ENCODE measurements at places on chromosomes 13 and 19. TPM values are rescaled to one million over a fixed set of nuclear protein-coding genes. Genes with fewer than 3 reads are reported as not detected.

GRCh38 chr13:99135591-99135990, 65.1 kb upstream of the UBAC2 start:
- DNase-seq = no peak

The LYPD3 gene
- total RNA-seq = 0.17 TPM

The TGFBR3L gene
- not detected for total RNA-seq

The PRODH2 gene
- not detected for total RNA-seq

The APOC4 gene
- total RNA-seq = not detected

DNA sequence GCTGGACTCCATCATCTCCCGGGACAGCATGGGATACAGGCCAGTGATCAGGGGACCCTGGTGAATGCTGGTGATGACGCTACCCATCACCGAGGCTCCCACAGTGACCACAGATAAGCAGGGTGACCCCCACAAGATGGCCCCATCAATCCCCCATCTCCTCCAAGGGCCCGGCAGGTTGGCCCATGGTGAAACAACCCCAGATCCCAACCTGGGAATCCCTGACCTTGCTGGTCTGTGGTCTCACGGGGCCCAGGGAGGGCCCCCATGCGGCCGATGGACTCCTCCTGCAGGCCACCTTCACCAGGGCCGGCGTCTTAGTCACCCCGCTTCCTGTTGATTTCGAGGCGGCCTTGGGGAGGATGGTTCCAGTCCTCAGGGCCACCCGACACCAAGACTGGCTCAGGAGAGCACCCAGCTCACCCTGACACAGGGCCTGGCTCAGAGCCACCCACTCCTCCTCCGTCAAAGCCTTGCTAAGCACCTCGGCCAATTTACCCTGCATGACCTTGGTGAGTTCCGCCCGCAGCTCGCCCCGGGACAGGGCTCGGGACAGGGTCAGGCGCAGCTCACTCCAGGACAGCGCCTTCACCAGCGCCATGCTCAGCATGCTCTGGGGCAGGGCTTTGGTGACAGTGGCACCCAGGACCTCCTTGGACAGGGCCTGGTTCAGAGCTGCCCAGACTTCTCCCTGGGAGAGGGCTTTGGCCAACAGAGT, 10.0 kb downstream of the IQCN start:
- DNase-seq = no peak

The SIGLEC6 gene
- total RNA-seq = not detected

The CACNG7 gene
- not detected for total RNA-seq

GRCh38 chr13:51643105-51643881, 59.0 kb downstream of the WDFY2 start:
- DNase-seq = peak; percentile 16

DNA sequence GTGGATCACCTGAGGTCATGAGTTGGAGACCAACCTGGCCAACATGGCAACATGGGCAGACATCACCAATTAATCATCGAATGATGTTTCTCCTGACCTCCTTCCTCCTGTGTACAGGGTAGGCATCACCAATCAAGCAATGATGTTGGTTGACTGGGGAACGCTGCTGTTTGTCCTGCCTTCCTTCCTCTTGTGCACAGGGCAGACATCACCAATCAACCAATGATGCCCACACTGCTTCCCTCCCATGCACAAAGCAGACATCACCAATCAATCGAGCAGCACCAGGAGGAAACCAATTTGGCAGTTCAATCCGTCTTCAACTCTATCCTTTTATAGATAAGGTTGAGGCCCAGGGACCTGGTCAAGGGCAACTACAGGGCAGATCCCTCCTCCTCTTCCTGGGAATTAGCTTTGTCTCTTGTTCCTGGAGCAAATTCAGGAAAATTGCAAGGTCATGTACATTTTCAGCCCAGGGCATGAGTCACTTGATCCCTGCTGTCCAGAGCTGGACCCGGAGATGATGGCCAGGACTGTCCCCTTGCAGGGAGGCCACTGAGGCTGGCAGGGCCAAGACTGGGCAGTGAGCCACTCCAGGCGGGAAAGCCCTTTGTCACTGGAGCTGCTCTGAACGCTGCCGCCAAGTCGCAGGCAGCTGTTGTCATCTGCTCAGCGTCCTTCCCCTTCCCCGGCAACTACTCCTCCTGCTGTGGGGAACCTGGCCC, 5.3 kb upstream of the CSNK1G2 start:
- DNase-seq = no peak

The CYP4F11 gene
- 18.2 TPM for total RNA-seq

The KLK6 gene
- not detected for total RNA-seq

- DNase-seq = no peak
These were observed 320.1 kb downstream of the DACH1 start for GRCh38 chr13:71546881-71547280.

DNA sequence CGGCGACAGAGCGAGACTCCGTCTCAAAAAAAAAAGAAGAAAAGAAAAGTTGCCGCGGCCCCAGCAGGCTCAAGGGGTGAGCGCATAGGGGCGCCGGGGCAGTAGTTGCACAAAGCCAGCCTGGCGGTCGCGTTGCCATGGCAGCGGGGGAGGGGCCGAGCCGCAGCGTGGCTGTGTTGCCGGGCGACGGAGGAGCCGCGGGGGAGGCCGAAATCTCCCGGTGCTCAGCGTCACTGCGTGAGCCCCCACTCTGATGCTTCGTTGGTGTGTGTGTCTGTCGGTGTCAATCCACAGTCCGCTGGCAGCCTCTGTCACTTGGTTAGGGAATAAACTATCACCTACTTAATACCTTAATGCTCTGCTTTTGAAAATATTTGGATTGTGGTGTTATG, 82.9 kb upstream of the C1QTNF9B start:
- peak; percentile 61 for DNase-seq

The CASP14 gene
- not detected for total RNA-seq

The F10 gene
- total RNA-seq = not detected

The MRPL4 gene
- 54.6 TPM for total RNA-seq

DNA sequence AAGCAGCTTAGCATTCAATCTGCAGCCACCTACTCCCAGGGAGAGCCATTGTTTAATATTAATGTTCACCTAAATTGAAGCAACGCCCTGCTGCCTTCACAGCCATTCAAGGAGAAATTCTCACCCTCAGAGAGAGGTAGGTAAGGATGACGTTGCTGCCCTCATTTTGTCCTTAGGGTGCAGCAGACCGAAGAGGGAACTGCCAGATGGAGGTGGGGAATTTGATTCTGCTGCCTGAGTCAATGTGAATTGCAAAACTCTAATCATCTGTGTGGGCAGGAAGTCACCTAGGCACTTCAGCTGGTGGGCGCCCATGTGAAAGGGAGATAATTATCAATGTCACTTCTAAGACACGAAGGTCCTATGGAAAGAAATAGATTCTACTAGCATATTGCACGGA, 503.4 kb downstream of the TBC1D4 start:
- DNase-seq = no peak

The HSPB6 gene
- total RNA-seq = not detected

The CEBPA gene
- total RNA-seq = 4.3 TPM

The ZNF468 gene
- 12.7 TPM for total RNA-seq

DNA sequence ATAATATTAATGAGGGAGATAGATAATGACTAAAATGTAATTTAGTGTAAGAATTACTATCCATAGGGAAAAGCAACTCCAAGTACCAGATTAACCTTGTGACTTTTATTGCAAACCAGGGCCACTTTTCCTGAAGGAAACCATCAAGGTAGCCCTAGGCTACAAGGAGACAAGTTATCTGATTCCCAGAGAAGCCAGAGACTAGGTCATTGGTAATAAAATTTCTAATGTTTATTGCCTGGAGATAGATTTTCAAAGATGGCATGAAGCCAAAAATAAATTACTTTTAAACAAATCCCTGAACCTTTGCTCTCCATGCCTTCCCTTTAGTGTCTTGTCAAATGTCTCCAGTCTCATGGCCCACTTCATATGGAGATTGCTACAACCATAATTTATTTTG, 610.1 kb upstream of the SLC10A2 start:
- DNase-seq = no peak

Data from H4 (cell line).